ENCODE measurements at places on chromosomes 12 and 14.

- no peak for DNase-seq
Observed at GRCh38 chr14:69270795-69271708, 11.1 kb downstream of the GALNT16 start.

DNA sequence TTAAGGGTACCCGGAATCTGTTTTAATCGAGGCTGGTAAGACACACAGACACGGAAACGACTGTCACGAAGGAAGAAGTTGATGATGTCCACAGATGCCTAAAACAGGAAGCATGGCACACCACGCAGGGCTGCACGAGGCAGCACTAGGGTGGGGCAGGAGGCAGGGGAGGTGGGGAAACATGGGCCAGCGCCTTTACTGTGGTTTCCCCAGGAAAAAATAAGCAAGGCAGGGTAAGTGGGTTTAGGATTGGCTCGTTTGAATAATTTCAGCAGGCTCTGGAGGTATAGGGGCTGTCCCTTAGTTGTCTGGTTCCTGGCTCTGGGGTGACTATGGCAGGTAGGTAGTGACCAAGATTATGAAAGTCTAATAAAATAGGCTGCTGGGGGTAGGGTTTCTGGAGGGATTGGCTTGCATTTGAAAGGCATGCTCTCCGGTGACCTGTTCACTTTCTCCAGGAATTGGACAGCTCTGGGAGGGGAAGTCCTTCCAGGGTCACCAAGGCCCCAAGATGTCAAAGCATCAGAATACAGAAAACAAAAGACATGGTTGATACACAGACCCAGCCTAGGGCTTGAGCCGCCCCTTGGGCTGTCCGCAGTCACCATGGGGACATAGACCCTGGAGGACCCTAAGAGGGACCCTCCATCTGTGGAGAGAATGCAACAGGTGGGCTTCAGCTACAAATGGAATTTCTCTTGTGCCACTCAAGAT is 35.3 kb downstream of the MAP1LC3B2 start:
- no peak for DNase-seq

DNA sequence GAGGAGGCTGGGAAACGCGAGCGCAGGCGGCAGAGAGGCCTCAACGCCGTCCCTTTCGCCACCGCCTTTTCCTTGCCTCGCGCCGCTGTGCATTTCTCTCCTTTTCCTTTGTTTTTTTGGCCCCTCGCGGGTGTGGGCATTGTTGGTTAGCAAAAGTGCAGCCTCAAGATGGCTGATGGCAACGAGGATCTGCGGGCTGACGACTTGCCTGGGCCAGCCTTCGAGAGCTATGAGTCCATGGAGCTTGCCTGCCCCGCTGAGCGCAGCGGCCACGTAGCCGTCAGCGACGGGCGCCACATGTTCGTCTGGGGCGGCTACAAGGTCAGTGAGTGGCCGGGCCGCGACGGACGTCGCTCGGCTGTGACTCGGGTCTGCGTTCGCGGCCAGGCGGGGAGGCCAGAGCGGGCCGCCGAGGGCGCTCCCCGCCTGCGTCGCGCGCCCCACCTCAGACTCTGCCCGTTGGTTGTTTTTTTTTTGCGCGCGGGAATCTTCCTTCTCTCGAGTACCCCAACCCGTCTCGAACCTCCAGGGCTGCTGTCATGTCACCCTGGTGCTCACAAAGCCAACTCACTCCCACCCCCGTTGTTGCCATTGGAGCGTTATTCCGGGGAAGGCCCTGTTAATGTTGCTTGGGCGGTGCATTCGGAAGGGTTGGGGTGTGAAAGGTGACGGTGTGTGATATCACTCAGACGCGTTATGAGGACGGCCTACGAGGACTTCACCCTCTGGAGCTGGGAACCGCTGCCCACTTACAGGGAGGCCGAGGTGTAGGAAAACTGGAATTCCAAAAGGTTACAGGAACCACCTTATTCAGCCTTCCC is 558 bp downstream of the KLHDC2 start:
- peak; percentile 25 for DNase-seq

GRCh38 chr14:72605921-72606220 is 288.0 kb downstream of the DPF3 start:
- no peak for DNase-seq

GRCh38 chr12:56897844-56898361 is 36.3 kb downstream of the SDR9C7 start:
- no peak for DNase-seq

DNA sequence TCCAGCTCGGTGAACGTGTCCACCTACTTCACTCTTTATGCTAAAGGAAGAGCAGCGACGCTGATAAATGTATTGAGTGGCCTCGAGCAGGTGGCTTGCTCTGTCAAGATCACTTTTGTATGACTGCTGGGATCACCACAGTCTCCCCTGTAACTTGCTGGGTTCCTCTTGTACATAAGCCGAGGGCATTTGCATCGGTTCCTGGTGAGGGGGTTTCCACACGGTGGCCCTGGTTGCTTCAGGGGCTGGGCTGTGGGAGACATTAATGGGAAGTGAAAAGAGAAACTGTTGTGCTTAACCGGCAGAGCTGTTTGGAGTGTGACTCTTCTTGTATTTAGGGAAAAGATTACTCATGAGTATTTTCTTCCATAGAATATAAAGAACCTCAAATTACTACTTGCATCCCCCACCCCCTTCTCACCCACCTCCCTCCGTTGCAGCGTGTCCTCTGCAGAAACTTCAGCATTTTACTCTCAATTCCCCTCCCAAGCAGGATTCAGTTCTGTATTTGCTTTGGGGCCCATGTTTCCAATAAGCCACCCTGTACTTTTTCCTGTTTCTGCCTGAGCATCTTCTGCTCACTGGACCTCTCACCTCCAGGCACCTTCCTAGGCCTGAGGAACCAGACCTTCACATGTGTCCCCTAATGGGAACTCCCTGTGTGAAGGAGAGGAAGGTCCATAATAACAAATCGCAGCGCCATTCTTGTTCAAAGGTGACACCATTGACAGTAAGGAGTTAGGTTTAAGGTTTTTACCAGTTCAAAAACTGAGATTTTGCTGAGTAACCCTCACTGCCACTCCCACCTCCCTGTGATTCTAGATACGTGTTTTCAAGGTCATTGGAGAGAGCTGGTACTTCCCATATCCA is 187.0 kb downstream of the ETV6 start:
- DNase-seq = no peak

GRCh38 chr12:14284184-14284722 is 81.2 kb upstream of the ATF7IP start:
- DNase-seq = no peak

DNA sequence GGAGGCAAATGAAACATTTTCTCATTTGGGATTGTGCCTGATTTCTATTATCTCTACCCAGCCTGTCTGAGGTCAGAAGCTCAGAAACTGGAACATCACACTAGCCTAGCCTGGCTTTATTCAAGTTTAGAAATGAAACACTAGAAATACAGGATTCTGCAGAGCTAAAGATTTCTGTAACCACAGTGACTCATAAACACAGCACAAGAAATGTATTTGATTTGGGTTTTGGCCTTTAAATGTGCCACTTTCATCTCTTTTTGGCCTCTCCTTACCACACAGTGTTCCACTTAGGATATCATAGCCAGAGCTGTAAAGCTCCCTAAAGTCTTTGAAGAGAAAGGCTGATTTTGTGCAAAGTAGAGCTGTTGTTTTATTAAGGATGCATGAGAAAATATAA is 307.5 kb downstream of the EMP1 start:
- DNase-seq = no peak

GRCh38 chr12:67519484-67520433 is 128.8 kb upstream of the DYRK2 start:
- no peak for DNase-seq

GRCh38 chr14:103134919-103135318 is 11.7 kb downstream of the TNFAIP2 start:
- no peak for DNase-seq

DNA sequence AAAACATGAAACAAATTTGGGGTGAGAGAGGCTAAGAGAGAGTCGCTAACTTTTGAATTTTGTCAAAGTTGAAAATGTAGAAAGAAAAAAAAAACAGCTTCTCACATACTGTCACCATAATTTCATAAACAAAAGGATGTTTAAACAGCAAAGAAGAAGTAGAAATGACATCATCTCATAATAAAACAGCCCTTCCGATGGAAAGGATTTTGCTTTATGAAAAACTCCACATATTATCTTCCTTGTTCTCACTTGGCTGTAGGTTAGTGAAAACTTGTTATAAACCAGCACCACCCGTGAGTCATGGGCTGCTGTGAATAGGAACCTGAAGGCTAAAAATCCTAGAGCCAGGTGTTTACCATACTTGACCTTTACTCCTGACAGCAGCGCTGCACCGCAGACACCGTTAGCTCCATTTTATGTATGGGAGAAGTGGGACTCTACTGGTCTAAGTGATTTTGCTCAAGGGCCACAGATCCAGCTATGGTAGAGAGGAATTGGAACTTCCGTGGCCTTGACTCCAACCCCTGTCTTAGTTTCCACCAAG is 63.0 kb upstream of the VRK1 start:
- no peak for DNase-seq

DNA sequence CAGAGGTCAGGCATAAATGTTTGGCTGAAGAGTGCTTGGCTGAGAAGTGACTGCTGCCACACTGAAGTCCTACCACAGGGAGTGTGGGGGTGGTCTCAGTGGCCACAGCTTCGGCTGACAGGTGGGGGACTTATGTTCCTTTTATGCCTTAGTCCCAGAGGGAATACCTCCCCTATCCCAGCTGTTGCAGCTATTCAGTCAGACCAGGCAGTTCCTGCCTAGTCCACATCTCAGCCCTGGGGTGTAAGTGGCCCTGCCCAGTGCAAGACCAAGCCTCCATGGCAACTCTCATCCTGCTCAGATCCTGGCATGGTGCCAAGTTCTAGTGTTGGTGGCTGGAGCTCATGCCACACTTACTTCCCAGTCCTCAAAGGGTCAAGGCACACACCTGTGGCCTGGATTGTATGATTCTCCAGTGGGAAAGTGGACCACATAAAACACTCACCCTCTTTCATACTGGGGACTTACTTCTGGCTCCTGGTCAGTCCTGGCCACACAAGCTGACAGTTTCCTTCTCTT is 161.3 kb upstream of the CAND1 start:
- no peak for DNase-seq

- no peak for DNase-seq
Observed at GRCh38 chr12:2323532-2324255, 270.9 kb downstream of the CACNA1C start.

DNA sequence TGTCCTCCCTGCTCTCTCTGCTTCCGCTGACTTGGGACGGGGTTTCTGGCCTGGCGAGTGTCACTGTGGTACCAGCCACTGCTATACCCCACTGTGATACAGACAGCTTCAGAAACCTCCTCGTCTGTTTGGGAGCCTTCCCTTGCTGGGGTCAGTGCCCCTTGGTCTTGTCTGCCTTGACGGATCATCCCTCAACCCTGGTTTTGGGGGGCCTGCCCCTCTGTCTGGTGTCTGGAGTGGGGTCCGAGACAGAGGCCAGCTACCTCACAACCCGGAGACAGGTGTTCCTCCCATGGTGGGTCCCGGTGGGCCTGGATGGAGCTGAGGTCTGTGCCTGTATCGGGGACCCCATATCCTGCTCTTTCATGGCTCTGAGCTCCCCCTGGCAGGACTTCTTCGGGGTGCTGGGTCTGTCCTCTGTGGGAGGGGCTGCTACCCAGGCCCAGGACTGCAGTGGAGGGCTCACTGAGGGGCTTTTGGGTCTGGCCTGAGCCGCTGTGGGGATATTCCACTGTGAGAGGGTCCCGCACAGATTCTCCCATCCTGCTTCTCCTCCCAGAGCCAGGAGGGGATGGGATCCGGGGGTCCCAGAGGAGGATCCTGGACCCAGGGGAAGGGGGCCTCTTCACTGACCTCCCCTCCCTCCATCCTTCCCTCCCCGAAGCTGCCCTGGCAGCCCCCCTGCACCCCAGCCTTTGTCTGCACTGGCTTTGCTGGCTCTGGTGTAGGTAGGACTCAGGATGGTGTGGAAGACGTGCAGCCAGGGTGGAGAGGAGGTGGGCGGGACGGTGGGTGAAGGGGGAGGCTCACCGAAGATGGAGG is 365.5 kb downstream of the TMEM121 start:
- no peak for DNase-seq

- DNase-seq = no peak
Observed at GRCh38 chr12:46908936-46909635, 83.3 kb upstream of the SLC38A4 start.
